Memory B cell (primary cell): ENCODE measurements at places on chromosomes 16 and 17.

- no peak for DNase-seq
Measured at GRCh38 chr17:56724664-56725063, 109.1 kb downstream of the C17orf67 start.

- DNase-seq: no peak
Measured at GRCh38 chr16:19589771-19590302, 34.3 kb downstream of the VPS35L start.

GRCh38 chr17:57665696-57666095, 79.4 kb downstream of the CCDC182 start:
- DNase-seq: no peak

- no peak for DNase-seq
Measured at GRCh38 chr16:2155977-2156848, 631 bp downstream of the TRAF7 start.

GRCh38 chr17:79946352-79947231, 89.1 kb downstream of the TBC1D16 start:
- DNase-seq: no peak

DNA sequence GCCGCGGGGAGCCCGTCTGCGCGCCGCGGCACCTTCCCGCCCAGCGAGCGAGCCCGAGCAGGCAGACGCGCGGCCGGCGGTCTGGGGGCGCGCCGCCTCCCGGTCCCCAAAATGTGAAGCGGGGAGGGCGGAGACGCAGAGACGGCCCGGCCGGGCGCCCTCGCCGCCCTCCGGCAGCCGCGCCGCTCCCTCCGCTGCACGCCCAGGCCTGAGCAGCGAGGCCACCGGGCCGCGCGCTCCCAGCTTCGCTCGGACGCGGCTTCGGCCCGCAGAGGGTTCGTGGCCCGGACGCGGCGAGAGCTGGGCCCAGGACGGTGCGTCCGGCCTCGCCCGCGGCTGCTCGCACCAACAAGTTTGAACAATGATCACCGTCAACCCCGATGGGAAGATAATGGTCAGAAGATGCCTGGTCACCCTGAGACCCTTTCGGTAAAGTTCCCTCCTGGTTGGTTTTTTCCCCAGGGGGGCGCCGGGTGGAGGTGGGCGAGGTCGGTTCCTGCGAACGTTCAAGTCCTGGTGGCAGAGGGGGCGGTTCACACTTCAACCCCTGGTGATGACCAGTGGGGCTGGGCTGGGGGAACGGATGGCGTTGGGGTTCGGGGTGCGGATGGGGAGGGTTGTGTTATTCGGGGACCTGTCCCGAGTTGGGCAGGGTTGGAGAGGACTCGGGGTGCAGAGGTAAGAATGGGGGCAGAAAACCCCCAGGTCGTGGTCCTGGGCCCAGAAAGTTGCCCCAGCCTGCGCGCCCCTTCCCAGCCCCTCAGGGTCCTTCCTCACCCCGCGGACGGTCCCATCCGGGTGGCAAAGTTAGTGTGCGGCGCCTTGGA, 678 bp downstream of the MGAT5B start:
- DNase-seq: no peak

DNA sequence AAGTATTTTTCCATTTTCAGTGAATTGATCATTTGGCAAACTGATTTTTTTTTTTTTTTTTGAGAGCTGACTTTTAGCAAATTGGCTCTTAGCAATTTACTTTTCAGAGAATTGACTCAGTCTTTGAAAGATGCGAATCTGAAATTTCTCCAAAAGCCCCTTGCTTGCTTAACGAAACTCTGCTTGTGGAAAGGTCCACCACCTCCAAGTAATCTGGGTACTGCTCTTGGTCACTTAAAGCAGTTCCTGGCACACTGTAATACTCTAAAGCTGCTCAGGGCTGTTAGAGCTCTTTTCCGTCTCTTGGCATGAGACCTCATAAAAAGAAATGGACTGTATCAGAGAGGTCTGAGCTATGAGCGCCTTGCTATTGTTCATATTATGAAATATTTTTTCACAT, 2.9 kb downstream of the GSDMB start:
- DNase-seq: no peak

DNA sequence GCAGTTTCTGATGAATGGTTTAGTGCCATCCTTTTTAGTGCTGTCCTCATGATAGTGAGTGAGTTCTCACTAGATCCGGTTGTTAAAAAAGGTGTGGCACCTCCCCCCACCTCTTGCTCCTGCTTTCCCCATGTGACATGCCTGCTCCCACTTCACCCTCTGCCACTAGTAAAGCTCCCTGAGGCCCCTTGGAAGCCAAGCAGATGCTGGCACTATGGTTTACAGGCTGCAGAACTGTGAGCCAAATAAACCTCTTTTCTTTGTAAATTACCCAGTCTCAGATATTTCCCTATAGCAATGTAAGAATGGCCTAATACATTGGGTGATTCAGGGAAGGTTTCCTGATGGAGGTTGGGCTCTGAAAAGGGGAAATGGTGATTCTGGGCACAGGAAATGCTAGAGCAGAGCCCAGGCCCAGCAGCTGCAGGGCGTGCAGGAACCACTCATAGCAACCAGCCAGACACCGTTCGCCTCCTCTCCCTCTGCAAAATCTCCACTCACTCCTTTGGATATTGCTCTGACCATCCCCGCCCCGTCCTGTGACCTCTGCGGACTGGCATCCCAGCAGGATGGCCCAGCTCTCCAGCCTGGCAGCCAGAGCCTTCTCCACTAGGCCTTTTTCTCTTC, 2.6 kb upstream of the ADORA2B start:
- no peak for DNase-seq

DNA sequence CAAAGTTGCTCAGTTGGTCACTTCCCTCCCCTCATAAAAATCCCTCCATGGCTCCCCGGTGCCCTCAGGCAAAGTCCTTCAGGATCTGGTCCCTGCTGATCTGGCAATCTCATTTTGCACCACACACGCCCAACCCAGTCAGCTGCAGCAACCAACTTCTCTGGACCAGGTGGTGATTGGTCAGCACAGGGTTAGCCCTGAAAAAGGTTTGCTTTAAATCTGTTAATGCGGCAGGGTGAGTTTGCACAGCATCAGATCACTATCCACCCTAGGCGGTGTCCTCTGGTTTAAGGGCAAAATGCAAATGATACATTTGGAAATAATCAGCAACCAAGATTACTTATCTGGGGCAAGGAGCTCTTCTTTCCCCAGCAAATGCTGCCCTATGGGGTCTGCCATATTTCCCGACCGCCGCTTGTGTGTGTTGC, 42.9 kb upstream of the TNRC6C start:
- no peak for DNase-seq

GRCh38 chr17:5952518-5952917, 117.7 kb upstream of the WSCD1 start:
- DNase-seq: no peak

- no peak for DNase-seq
Measured at GRCh38 chr17:21001813-21002221, 41.0 kb downstream of the USP22 start.

DNA sequence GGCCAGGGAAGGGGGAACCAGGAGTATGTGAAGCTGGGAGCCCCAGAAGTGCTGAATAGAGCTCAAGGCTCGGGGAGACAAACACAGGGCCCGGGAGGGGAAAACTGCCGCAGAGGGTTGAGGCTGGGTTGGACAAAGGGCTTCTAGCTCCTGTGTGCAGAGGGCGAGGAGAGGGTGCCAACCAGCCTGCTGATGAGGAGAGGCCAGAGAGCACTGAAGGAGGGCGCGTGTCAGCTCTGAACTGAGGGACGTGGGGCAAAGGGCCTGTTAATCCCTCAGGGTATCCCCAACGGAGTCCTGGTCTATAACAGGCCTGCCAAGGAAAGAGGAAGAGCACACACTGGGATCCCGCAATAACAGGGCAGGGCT, 151.3 kb downstream of the C16orf78 start:
- no peak for DNase-seq

DNA sequence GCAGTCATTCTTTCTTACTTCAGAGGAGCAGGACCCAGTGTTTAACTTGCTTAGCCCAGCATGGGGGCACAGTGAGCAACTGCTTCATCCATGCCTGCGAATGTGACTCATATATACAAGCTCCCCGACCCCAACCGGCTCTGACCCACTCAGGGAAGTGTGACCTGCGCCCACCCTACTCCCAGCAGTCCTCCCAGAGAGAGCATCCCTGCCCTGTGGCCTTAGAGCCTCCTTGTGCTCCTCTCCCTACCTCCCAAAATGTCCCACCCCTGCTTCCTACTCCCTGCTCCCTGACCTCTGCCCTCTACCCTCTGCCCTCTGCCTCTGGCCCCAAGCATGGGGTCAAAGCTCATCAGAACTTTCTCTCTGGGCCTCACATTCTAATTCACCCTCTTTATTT, 46.9 kb upstream of the DLX4 start:
- no peak for DNase-seq

DNA sequence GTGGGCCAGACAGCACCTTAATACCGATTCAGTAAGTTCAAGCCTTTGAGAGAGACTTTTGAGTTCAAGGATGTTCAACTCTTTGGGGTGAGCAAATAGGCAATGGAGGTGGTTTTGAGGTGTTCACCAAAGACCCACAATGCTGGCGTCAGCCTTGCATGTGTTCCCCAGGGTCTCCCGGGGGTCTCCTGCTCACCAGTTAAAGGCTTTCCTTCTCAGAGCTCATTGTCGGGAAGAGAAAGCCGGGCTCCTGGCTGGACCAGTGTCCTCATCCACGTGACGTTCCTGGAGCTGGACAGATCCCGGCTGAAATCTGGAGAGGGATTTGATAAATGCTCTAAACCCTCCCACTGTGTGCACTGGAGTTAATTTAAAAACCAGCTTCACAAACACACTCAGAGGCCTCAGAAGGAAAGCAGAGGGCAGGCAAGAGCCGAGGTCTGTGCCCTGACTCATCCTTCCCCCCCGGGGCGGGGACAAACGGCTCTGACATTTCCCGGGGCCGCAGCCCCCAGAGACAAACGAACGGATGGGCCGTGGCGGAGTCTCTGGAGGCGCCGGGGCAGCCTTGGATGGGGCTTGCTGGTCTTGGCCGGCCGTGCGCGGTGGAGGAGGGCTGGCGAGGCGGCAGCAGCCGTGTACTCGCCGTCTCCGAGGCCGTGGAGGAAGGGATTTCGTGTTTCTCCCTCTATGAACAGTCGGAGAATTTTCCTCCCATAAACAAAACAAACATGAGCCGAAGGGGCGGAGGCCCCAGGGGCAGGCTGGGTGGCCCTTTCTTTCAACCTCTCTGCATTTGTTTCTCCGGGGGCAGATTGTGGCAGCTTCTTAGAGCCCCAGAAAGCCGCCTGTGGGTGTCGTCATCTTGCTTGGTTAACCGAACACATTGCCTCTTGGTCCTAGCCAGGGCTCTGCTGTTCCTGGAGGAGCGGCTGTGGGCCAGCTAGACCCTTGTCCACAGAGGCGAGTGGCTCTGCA, 94.2 kb downstream of the NTN1 start:
- DNase-seq: no peak

DNA sequence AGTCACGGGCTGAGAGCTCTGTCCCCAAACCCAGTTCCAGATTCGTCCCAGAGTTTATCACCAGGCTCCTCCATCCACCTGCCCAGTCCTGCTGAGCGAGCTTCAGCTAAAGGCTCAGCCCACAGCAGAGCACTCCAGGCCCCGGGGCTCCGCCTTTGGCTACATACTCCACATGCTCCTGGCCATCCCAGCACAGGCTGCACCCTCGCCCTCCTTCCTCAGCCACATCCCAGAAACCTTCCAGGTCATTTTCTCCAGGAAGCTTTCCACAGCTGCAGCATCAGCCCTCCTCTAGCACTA, 4.7 kb upstream of the CD2BP2 start:
- DNase-seq: no peak

- no peak for DNase-seq
Measured at GRCh38 chr17:42846594-42847280, 2.4 kb downstream of the AOC2 start.

GRCh38 chr17:61352408-61352770, 47.3 kb upstream of the TBX2 start:
- no peak for DNase-seq

DNA sequence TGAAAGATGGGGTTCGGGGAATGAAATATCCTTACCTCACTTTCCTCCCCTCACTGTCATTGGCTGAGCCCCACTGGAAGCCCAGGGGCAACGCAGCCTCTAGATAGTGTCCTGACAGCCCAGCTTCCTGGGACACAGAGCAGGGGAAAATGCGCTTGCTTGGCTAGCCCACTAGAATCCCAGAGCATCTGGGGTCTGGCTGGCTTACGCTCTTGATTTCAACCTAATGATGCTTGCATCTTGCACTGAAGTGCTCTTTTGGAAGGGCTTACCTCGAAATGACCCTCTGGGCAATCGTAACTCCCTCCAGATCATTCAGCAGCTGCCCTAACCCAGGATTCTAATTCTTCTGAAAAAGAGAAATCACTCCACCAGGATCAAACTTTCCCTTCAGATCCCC, 147.6 kb downstream of the SOX9 start:
- DNase-seq: no peak

DNA sequence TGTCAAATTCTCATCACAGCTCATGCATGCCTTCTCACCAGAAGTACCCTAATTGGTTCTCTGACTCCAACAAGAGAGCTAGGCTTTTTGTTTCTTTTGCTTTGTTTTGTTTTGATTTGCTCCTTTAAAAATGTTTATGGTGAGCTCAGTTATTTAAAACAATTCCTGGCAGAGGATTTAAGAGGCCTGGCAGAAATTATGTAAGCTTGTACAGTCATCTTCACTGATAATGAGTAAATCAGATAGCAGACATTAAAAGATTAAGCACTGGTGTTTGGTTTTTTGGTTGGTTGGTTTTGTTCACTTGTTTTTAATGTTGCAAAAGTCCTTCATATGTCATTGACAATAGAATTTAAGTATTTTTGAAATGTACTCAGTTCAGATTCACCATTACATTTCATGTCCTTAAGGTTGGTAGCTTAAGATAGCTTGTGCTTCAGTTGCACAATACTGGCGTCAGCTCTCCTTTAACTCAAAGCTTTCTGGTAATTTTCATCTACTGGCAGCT, 378.9 kb downstream of the CDH13 start:
- DNase-seq: no peak

DNA sequence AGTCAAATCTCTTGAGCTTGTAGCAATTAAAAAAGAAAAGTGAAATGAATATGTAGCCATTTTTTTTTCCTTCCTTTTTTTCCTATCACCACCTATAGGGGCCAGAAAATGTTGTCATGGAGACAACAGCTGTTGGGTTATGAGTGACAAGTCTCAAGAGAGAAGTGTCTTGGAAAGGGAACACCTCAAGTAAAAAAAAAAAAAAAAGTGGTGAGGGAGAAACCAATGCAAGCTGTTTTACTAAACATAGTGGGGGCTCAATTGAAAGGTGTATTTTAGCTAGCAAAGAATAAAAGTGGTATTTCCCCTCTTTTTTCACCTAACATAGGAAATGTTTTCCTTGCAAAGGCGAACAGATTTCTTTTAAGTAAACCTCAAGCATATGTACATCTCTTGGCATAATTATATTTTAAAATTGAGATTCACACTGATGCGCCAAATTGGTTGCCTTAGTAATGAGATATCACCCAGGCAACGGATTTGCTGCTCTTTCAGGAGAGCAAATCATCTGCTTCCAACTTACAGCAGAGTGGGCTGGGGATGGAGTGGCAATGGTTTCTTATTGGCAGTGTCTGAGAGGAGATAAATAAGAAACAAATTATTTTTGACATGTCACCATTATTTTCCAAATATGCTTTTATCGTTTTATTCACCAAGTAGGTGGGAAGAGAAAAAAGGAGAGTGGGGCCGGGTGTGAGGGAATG, 183.6 kb downstream of the MYO1D start:
- DNase-seq: no peak

- DNase-seq: no peak
Measured at GRCh38 chr16:55426865-55427484, 52.0 kb upstream of the MMP2 start.
